Glomerular endothelial cell (primary cell): ENCODE measurements at places on chromosomes 7 and 10. TPM values are rescaled to one million over a fixed set of nuclear protein-coding genes. Genes with fewer than 3 reads are reported as not detected.

ENTPD1 gene
- total RNA-seq: 12.4 and 30.3 TPM in 2 replicates

CYP3A4 gene
- not detected in 2 replicates for total RNA-seq

CCL26 gene
- 0.58 TPM in 1 of 2 replicates, not detected in the other for total RNA-seq

KCNMA1 gene
- 6.7 and 11.4 TPM in 2 replicates for total RNA-seq

PHKG1 gene
- 0.10 and 0.35 TPM in 2 replicates for total RNA-seq
